Activated CD4-positive, alpha-beta memory T cell treated with anti-CD3 and anti-CD28 coated beads, Interleukin-2, amount 10 ng/mL, durations not matched to agents 7 days and 5 days (primary cell): ENCODE measurements at places on chromosomes 1 and 21.

GRCh38 chr1:150796374-150796773 is 11.7 kb downstream of the CTSK start:
- DNase-seq = no peak

- peak; percentile 22 for DNase-seq
Observed at GRCh38 chr1:243390162-243390791, 134.4 kb downstream of the SDCCAG8 start.

DNA sequence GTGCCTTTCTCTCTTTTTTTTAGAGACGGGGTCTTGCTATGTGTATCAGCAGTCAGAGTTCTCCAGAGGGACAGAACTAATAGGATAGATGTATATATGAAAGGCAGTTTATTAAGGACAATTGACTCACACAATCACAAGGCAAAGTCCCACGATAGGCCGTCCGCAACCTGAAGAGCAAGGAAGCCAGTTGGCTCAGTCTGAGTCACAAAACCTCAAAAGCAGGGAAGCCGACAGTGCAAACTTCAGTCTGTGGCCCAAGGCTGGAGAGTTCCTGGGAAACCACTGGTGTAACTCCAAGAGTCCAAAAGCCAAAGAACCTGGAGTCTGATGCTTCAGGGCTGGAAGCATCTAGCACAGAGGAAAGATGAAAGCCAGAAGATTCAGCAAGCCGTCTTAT is 16.3 kb upstream of the H3-3A start:
- no peak for DNase-seq

- no peak for DNase-seq
Observed at GRCh38 chr1:164033782-164034181, 525.2 kb upstream of the PBX1 start.

DNA sequence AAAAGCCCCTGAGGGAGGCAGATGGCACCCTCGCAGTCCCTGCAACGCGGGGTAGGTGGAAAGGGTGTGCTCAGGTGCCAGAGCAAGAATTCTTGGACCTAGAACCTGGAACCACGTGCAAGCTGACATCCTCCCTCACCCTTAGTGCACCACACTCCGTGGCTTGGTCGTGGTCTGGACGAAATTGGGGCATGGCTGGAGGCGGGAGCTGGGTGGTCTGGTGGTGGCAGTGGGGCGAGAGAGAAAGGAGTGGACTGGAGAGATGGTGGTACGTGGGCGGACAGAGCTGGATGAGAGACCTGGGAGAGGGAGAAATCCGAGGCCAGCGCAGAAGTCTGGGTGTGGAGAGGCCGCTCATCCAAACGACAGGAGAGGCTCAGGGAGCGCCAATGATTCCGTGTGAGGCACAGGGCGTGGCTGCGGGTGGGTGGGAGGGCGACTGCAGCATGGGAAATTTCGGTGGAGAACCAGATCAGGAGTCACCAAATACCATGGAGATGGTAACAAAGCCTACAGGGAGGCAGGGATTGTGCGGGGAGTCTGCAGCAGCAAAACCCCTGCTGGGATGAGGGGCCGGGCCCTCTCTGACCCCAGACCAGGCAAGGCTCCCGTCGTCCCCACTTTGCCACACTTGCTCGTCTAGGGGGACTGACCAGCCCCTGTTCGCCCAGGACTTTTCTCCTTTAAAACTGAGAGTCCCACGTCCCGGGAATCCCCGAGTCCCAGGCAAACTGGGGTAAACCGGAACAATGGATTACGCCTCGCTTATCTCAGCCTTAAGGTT is 31.9 kb downstream of the CDCP2 start:
- DNase-seq = no peak

GRCh38 chr1:59900640-59901039 is 25.9 kb downstream of the CYP2J2 start:
- DNase-seq = no peak
